ENCODE measurements at places on chromosomes 5 and 9.

DNA sequence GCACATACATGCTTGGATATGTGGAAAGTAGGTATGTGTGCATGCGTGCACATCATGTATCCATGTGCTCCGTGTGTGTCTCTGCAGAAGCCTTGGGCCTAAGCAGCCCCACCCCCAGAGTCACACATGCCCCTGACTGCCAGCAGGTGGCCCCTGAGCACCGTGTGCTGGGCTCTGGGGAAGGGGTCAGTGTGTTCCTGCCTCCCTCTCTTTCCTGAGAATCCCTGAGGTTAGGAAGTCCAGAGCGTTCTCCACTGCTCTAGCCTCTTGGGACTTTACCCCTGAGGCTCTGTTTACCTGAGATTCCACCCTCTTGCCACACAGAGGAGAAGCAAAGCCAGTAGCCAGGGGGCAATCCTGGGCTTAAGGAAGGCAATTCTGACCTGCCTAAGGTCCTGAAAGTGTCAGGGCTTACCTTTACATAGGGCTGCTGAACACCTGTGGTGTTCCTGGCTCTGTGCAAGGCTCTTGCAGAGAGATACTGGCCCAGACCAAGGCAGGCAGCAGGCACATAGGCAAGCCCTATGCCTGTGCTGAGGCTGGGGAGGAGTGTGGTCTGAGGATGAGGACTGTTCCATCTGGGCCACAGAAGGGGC lies 207.3 kb downstream of the TMEM38B start:
- H3K36me3 ChIP-seq, result no peaks in the 10 kb centered on the region
- no peak for DNase-seq
- peaks cover 3% of the 10 kb centered on the region for H3K27me3 ChIP-seq

GRCh38 chr9:127523312-127523851 lies 72.1 kb downstream of the LRSAM1 start:
- no peak overlapping the region for H3K4me3 ChIP-seq
- peaks cover 9% of the 10 kb centered on the region for H3K36me3 ChIP-seq
- H3K27me3 ChIP-seq, result no peaks in the 10 kb centered on the region
- peaks cover 7% of the 10 kb centered on the region for H3K4me1 ChIP-seq
- H3K27ac ChIP-seq, result no peak overlapping the region

DNA sequence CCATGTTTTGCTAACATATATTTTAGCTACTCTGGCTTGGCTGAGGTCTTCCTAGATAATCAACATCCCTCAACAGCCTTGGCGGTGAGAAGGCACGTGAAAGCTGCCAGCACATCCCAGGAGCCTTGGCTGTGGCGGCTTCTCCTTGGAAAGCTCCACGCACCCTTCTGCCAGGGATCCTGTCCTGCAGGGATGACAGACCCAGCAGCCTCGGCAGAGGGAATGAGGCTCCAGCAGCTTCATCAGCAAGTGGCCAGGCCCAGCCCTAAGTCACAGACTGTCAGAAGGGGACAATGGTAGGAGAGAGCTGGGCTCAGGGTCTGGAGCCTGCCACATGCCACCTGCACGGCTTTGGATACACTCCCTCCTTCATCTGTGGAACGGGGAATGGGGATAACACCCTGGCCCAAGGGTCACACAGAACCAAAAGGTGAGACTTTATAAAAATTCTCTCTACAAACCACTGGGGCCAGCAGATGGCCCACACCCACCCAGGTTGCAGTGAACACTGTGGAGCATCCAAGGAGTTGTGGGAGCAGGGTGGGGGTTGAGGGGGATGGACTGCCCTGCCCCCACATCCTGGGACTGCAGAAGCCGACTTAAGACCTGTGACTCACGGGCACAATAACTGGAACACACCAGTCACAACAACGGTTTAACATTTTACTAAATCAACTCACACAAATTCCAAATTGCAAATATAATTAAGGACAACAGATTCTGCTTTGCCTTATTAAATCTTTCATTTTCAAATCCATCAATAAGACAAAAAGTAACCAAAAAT lies 65.1 kb downstream of the MACROH2A1 start:
- H3K27ac ChIP-seq, result no peak overlapping the region
- H3K4me3 ChIP-seq, result no peak overlapping the region
- no peaks in the 10 kb centered on the region for H3K36me3 ChIP-seq
- H3K4me1 ChIP-seq, result no peaks in the 10 kb centered on the region
- no peaks in the 10 kb centered on the region for H3K27me3 ChIP-seq

DNA sequence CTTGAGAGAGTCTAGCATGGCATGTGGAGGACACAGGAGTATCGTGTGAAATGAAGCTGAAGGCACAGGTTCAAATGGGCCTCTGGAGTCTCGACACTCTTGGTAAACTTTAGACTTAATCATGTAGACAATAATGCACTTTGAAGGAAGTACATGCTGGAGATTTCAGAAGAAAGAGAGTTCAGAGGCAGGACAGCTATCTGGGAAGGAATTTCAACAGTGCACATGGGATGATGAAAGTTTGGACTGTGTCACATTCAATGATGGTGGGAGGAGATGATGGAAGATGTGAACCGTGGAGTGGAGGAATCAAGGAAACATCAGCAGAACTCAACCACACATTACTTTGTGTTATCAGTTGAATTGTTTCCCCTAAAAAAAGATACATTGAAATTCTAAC lies 88.6 kb upstream of the PAPPA start:
- no peak for DNase-seq
- H3K4me1 ChIP-seq, result no peaks in the 10 kb centered on the region
- no peaks in the 10 kb centered on the region for H3K27me3 ChIP-seq
- no peak overlapping the region for H3K4me3 ChIP-seq

GRCh38 chr9:94801234-94801633 lies 74.7 kb downstream of the AOPEP start:
- H3K4me1 ChIP-seq, result peaks cover 9% of the 10 kb centered on the region
- H3K4me3 ChIP-seq, result no peak overlapping the region
- peaks cover 21% of the 10 kb centered on the region for H3K36me3 ChIP-seq
- no peak for DNase-seq

GRCh38 chr5:41670854-41671479 lies 160.6 kb upstream of the PLCXD3 start:
- no peaks in the 10 kb centered on the region for H3K4me1 ChIP-seq
- H3K4me3 ChIP-seq, result no peak overlapping the region
- DNase-seq, result no peak
- H3K27ac ChIP-seq, result no peak overlapping the region

DNA sequence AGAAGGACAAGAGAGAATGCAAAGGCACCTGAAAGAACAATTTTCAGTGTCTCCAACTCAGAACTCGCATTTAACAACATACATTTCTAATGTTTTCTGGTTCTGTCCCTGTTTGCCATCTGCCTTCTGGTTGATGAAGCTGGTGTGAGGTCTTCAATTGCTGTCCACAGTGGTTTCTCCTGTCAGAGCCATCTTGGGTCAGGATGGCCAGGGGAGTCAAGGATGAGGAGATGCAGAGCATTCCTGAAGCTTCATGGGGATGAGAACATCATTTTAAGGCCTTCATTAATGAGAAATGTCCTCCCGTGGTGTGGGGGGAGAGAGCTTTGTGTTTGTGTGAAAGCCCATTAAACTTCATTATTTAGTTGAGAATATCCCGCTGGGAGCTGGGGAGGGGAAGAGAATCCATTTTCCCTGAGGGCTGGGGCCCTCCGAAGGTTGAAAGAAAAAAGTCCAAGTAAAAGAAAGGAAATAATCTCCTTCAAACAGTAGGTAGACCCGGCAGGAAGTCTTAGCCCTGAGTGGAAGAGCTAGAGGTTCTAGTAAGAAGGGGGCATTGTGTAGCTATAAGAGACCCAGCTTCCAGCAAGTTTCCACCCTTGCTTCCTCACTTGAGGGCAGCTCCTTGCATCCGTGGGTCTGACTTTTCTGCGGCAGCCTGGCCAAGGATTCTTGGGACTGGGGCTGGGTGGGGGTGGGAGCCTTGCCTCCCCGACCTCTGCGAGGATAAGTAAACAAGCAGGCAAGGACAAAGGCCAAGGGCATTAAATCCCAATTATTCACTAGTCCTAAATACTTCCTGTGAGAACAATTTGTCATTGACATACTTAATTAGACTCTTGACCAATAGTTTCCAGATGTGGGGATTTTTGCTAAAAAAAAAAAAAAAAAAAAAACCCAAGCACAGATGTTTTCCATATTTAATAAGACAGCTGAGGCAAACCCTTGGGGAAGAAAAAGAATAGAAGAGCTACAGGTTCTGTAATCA lies 119.2 kb downstream of the MSX2 start:
- no peak overlapping the region for H3K27ac ChIP-seq
- H3K4me3 ChIP-seq, result no peak overlapping the region
- peaks cover 2% of the 10 kb centered on the region for H3K27me3 ChIP-seq

GRCh38 chr5:126094991-126095390 lies 328.2 kb upstream of the GRAMD2B start:
- no peak overlapping the region for H3K27ac ChIP-seq
- no peaks in the 10 kb centered on the region for H3K36me3 ChIP-seq
- no peaks in the 10 kb centered on the region for H3K27me3 ChIP-seq
- DNase-seq, result no peak
- no peaks in the 10 kb centered on the region for H3K4me1 ChIP-seq

- H3K4me1 ChIP-seq, result peaks cover 22% of the 10 kb centered on the region
- no peaks in the 10 kb centered on the region for H3K27me3 ChIP-seq
- no peak overlapping the region for H3K4me3 ChIP-seq
- DNase-seq, result no peak
- H3K36me3 ChIP-seq, result no peaks in the 10 kb centered on the region
Measured at GRCh38 chr9:124254261-124254682, 3.5 kb upstream of the NEK6 start.

DNA sequence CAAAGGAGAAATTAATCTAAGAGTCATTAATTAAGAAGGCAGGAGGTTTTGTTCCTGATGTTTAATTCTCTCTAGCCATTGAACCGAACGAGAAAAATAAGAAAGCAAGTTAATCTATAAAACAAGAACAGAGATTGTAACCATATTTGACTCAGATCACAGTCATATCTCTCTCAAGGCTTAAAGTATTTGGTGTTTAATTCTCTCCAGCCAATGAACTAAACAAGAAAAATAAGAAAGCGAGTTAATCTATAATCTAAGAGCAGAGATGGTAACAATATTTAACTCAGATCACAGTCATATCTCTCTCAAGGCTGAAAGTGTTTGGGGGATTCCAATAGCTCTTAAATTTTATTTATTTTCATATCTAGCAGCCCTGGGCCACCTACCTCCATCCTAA lies 74.4 kb upstream of the SHISAL2B start:
- H3K4me1 ChIP-seq, result peaks cover 8% of the 10 kb centered on the region
- H3K27ac ChIP-seq, result no peak overlapping the region
- no peak for DNase-seq
- no peaks in the 10 kb centered on the region for H3K27me3 ChIP-seq
- H3K4me3 ChIP-seq, result no peak overlapping the region

DNA sequence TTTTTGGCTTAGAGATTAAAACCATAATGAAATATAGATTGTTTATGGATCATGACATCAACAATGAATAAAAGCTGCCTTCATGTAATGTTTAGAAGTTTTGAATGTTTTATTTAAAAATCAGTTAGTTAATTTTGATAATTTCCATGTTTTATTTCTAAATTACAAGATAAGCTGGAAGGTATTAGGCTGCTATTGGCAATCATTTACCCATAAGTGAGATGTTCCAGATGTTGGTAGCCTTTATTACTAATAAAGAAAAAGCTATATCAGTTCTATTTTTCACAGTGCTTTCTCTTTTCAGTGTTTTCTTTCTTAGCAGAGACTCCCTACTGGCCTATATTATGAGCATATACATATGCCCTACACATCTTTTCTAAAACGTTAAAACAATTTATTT lies 347.0 kb downstream of the CSNK1G3 start:
- H3K4me1 ChIP-seq, result no peaks in the 10 kb centered on the region
- H3K27me3 ChIP-seq, result no peaks in the 10 kb centered on the region
- H3K27ac ChIP-seq, result no peak overlapping the region
- DNase-seq, result no peak
- no peaks in the 10 kb centered on the region for H3K36me3 ChIP-seq

DNA sequence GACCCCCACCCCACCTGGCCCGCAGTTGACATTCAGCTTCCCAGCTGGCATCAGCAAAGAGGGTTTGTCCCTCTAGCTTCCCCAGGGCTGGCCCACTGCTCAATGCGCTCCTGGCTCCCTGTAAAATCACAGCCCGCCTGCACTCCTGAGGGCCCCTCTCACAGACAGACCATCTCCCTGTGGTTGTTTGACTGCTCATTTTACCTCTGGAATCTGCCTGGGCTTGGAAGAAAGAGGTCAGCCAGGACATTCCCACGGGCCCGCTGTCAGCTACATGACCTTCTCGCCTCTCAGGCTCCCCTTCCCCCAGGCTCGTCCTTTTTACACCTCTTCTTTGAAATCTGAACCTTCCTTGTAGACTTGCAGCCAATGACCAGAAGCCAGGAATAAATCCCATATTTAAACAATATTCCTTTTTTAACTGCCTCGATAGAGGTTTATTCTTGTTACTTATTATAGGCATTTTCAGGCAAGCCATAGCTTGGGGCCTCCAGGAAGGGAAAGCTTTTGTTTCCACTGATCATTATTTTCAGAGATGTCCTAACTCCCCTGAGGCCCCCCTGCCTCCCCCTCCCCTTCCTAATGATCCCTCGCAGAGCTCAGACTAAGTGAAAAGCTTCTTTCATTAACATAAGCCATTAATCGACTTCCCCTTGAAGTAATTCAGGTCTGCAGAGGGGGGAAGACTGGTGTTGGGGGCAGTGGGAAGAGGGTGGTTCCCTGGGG lies 76.3 kb upstream of the IQGAP2 start:
- DNase-seq, result peak; percentile 19

- peaks cover 6% of the 10 kb centered on the region for H3K4me1 ChIP-seq
- no peak overlapping the region for H3K4me3 ChIP-seq
- no peaks in the 10 kb centered on the region for H3K36me3 ChIP-seq
- no peaks in the 10 kb centered on the region for H3K27me3 ChIP-seq
- no peak overlapping the region for H3K27ac ChIP-seq
Measured at GRCh38 chr5:74919487-74919886, 53.3 kb upstream of the FAM169A start.

GRCh38 chr5:123951582-123951977 lies 439.6 kb downstream of the CSNK1G3 start:
- no peak for DNase-seq
- no peaks in the 10 kb centered on the region for H3K36me3 ChIP-seq
- H3K4me1 ChIP-seq, result no peaks in the 10 kb centered on the region
- H3K27me3 ChIP-seq, result no peaks in the 10 kb centered on the region

- H3K27me3 ChIP-seq, result peaks cover 11% of the 10 kb centered on the region
- no peaks in the 10 kb centered on the region for H3K36me3 ChIP-seq
- no peak overlapping the region for H3K27ac ChIP-seq
- DNase-seq, result no peak
- no peaks in the 10 kb centered on the region for H3K4me1 ChIP-seq
Measured at GRCh38 chr9:84122572-84122971, 142.0 kb downstream of the RMI1 start.

- no peaks in the 10 kb centered on the region for H3K36me3 ChIP-seq
- no peaks in the 10 kb centered on the region for H3K27me3 ChIP-seq
- H3K27ac ChIP-seq, result no peak overlapping the region
- no peak for DNase-seq
Measured at GRCh38 chr5:116652196-116652729, 77.6 kb upstream of the SEMA6A start.

DNA sequence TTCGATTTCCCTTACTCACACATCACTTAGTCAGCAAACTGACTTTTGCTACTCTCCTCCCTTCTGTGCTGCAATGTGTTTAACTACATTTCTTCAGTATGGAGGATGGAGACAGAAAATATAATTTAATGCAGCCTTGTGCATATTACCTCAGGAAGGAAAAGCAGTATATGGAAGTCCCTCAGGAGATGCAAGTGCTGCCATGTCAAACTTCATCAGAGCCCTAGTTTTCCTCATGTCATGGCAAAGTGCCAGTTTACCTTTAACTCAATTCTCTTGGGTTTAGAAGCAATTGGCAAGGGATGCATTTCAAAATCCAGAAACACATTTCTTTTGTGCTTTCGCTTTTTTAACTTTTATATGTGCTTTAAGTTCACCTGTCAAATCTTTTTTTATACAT lies 365.4 kb downstream of the ISL1 start:
- H3K4me3 ChIP-seq, result no peak overlapping the region
- H3K4me1 ChIP-seq, result no peaks in the 10 kb centered on the region
- no peak overlapping the region for H3K27ac ChIP-seq

Measured in immature natural killer cell (primary cell).